ENCODE measurements at places on chromosomes 4 and X. TPM values are rescaled to one million over a fixed set of nuclear protein-coding genes. Genes with fewer than 3 reads are reported as not detected.
A peak's percentile ranks its signal among the peaks of the same experiment; 100 is the strongest.

Gene RHOXF1
- total RNA-seq: 0.56 TPM

- no peak for DNase-seq
Measured at GRCh38 chr4:158818560-158819140, 49.8 kb downstream of the FNIP2 start.

DNA sequence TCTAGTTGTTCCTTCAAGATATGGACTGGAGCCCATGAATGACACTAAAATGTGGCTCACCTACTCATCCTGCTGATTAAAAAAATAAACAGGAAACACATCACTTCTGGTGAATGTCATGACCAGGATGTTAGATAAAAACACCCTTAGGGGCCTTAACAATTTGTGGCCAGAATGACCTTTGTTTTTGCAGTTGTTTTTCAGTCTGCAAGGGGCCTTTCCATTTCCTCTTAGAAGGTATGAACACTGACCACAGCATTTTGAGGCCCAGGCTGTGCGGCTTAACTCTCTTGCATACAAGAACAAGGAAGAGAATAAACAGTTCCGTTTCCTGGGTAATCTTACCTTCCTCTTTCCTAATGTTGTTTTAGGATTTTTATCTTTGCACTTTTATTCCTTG lies 113.2 kb downstream of the IL1RAPL2 start:
- DNase-seq: no peak

GRCh38 chrX:129403974-129404669 lies 119.2 kb downstream of the SMARCA1 start:
- DNase-seq: no peak

Gene GAGE1
- total RNA-seq: not detected

DNA sequence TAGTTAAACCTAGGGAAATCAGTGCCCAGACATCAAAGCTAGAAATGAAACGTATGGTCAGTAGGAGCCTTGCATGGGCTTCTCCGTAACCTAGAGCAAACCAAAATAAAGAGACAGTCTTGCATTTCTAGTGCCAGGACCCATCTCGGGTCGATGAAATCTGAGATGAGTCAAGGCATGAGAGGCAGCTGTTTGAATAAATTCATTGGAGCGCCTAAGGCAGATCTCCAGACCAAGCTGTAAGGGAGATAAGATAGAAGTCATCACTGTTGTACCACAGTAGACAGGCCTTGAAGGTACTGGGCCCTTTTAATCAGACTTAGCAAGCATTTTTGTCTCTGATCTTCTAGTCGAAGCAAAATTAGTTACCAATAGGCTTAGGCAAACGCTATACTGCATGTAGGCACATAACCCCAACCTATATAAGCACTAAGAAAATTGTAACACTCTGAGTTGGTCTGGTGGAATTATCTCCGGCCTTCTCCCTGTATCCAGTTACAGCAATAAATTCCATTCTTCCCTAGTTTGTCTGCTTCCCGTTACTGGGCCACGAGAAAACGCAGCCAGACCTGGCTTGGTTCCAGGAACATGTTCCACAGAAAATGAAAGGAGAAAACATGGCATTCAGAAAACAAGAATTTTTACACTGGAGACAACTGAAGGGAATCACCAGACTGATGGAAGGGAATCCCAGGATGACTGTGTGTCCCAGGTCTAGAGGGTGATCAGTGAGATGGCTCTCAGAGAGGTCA lies 21.1 kb upstream of the PAPSS1 start:
- no peak for DNase-seq

- DNase-seq: peak; percentile 69
Measured at GRCh38 chr4:176065435-176066291, at the start of gene WDR17. Gene WDR17 (plus strand): TSS chr4:176065841. CDS start chr4:176111581, 45,740 bp downstream.

DNA sequence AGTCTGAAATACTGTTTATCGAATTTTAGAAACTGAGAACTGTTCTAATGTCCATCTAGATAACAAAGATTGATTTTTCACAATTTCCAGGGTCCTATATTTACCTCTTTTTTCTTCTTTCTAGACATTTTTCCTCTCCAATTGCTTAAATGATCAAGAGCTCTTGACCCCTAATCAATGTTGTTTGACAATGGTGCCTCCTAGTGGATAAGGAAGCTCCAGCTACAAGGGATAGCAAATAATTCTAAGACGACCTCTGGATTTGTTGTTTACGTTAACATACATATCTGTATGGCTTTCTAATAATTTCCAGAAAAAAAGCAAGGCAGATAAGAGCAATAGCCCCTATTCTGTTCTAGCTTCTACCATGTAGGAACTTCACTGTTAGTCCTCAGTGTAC lies 35.8 kb downstream of the GPR82 start:
- DNase-seq: no peak

Gene AFP
- not detected for total RNA-seq

DNA sequence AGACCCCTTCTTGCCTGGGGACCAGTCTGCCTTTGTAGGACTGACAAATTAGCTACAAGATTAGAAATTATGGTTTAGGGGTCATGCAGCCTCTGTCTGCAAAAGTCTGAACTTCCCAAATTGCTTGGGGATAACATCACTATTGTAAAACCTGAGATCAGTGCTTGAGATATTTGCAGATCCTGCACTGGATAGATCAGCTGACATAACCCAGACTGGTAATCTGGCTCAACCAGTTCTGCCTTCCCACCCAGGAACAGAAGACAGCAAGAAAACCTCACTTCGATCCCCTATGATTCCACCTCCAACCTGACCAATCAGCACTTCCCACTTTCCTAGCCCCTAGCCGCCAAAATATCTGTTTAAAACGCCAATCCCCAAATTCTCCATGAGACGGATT lies 202.8 kb upstream of the DIAPH2 start:
- DNase-seq: no peak

Gene RBM46
- not detected for total RNA-seq

Gene HAUS3
- total RNA-seq: 53.7 TPM

Gene MAGEC2
- not detected for total RNA-seq

GRCh38 chr4:93031431-93032098 lies 727.8 kb downstream of the GRID2 start:
- DNase-seq: no peak

DNA sequence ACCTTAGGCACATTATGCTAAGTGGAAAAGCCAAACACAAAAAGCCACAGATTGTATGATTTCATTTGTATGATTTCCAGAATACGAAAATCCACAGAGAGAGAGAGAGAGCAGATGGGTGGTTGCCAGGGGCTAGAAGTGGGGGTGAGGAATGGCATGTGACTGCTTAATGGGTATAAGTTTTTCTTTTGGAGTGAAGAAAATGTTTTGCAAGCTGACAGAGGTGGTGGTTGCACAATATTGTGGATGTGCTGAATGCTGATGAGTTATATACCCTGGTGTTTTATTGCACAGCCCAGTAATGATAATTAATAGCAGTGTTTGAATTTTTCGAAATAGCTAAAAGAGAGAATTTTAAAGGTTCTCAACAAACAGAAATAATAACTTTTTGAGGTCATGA lies 386.1 kb upstream of the HS3ST1 start:
- no peak for DNase-seq

GRCh38 chr4:53931461-53931961 lies 132.9 kb downstream of the CHIC2 start:
- DNase-seq: no peak

Gene RBMXL3
- not detected for total RNA-seq

Gene ETDA
- not detected for total RNA-seq

GRCh38 chrX:41909068-41909467 lies 14.3 kb downstream of the CASK start:
- DNase-seq: peak; percentile 46

DNA sequence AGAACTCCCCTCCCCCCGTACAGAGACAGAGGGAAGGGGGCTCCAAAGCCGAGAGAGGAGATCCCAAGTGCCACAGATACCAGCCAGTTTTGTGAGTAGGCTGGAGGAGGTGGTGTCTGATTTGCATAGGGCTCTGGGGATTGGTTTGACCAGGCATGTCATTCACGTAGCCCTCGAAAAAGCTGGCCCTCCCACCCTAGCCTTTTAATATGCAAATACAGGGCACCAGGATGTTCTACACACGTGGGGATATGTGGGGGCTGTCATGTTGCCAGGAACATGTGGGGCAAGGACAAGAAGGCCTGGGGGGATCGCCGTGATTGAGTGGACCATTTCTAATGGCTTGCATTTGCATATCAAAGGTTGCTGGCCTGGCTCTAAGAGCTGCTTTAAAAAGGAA lies 272.9 kb downstream of the PPP1R2C start:
- DNase-seq: no peak

- DNase-seq: no peak
Measured at GRCh38 chrX:20527558-20528011, 260.9 kb upstream of the RPS6KA3 start.

DNA sequence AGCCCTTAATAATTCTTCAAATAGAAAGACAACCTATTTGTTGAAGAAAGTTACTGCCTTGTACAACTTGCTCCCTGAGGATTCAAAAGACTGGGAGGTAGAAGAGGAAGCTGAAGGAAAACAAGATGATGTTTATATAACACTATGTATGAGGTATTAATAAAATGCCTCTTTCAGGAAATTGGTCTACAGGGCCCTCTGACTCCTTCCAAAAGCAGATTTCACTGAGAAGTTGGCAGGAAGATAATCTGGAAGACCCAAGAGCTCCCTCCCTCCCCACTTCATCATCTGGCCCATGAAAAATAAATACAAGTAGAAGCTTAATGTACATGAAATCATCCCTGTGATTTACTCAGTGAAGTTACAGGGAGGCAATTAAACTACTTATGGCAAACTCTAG lies 107.5 kb upstream of the MAGEC2 start:
- no peak for DNase-seq

DNA sequence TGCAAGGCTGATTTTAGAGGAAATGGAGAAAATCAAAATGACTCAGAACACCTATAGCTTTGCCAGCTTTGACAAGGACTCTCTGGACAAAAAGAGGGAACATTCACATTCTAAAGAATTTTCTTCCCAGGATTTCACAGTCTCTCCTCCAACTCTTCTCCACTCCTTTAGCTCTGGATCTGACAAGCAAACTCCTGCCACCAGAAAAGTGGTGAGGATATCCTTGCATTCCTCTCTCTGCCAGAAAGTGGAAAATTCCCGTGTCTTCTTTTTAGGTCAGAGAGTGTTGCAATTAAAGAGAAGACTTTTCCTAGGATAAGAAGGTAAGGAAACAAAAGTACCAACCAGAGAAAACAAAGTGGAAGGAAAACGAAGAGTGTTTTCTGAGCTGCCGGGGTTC lies 16.1 kb upstream of the PDGFRA start:
- no peak for DNase-seq

GRCh38 chr4:39812500-39812899 lies 114.6 kb downstream of the UBE2K start:
- no peak for DNase-seq

Gene TRIM75
- not detected for total RNA-seq

DNA sequence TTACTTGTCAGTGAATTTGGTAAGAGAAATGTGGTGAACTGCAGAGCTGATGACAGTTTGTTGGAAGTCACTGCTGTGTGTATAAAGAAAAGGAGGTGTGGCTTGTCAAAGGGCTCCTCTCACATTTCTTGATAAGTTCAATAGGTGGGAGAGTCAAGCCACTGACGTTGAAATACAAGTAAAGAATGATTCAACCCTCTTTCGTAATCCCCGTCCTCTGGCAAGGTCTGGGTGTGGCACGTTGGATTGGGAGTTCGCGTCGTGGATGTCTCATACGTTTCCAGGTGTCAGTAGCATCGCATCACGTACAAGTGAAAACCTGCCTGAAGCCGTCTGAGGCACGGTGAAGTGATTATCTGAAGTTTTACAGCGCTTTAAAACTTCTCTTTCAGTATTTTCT lies 76.4 kb downstream of the EGF start:
- no peak for DNase-seq

DNA sequence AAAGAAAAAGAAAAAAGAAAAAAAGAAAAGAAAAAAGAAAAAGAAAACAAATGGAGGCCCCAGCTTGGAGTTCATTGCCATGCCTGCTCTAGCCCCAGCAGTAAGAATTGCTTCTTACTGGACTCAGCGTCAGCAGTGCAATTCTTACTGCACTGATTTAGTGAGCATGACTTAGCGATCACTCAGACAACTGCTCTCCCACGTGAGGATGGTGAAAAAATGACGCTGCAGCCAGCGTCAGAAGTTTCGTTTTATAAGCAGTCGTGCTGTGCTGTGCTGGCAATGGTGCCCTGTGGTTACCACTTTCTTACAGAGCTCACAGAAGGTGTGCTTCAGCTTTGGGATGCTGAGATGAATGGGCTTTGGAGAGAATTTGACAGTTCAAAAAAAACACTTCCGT lies 68.3 kb upstream of the DDX3X start:
- peak; percentile 21 for DNase-seq

DNA sequence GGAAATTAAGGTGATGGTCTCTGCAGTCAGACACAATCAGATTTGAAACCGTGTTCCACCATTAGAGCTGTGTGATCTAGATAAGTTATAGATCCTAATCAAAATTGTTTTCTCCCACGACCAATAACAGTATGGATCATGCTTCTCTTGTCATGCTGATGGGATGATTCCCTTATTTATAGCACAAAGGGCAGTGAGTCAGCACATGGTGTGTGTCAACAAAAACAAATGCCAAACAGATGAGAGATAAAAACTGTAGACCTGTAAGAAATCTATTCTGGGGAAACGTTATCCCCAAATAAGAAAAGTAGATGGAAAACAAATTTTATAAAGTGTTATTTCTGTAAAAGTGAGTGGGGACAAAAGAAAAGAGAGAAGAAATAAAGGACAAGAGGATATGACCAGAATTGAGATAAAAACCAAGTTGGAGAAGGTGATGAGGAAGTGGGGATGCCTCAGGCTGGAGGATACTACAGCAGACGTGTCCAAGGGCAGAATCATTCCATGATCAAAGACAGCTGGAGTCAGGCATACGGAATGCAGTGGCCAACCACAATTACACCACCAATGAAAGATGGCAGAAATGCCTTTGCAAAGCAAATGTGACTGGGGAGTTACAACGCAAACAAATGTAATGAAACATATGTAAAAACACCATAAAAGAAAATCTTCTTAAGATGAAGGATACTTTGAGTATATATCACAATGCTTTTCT lies 377.8 kb upstream of the PRKX start:
- DNase-seq: no peak

GRCh38 chr4:128863312-128864075 lies 54.0 kb downstream of the JADE1 start:
- DNase-seq: peak; percentile 64

- DNase-seq: no peak
Measured at GRCh38 chrX:124209792-124210576, 122.5 kb upstream of the TEX13D start.

Gene PLS3
- not detected for total RNA-seq

DNA sequence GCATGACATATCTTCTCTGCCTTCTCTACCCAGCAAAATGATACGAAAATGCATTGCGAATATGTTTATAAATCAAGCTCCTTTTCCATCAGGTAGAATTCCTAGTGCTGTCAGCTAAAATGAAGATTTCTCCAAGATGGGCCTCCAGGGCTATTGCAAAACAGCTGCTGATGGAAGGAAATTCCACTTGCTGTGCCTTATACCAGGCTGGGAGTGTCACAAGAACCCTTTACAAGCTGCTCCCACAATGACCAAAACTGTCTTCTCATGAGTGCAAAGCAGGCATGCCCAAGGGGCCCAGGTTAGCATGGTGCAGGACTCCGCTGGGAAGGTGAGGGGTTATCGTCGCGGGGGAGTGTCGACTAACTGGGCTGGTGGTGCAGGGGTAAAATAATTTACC lies 8.7 kb downstream of the HNRNPH2 start:
- DNase-seq: no peak

Data from naive thymus-derived CD4-positive, alpha-beta T cell (primary cell).